Sciatic nerve (tissue), 2 donors: ENCODE measurements at places on chromosomes 4 and X. TPM values are rescaled to one million over a fixed set of nuclear protein-coding genes. Genes with fewer than 3 reads are reported as not detected.

- DNase-seq, result no peak
Measured at GRCh38 chr4:105715692-105716278, 7.2 kb downstream of the GSTCD start.

- no peak for DNase-seq
Measured at GRCh38 chr4:86615501-86615900, 21.4 kb downstream of the PTPN13 start.

- DNase-seq, result no peak
Measured at GRCh38 chr4:35238793-35239192, 1005.5 kb downstream of the ARAP2 start.

DNA sequence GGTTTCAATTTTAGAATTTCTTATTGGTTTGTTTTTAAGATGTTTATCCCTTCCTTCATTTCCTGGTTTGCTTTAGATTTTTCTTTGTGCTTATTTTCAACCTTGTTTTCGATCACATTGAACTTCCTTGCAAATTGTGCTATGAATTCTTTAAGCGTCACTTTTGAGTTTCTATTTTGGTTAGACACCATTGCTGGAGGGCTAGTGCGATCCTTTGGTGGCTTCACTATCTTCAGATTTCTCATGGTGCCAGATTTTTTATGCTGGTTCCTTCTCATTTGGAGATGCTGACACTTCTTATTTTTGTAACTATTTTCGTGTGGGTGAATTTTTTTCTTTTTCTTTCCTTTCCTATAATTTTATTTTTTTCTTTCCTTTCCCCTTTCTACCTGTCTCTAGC is 227.2 kb upstream of the HDX start:
- DNase-seq, result no peak

- no peak for DNase-seq
Measured at GRCh38 chrX:102185967-102186720, 29.0 kb upstream of the TCP11X1 start.

GRCh38 chrX:76184276-76184675 is 11.4 kb downstream of the PBDC1 start:
- DNase-seq, result no peak

DNA sequence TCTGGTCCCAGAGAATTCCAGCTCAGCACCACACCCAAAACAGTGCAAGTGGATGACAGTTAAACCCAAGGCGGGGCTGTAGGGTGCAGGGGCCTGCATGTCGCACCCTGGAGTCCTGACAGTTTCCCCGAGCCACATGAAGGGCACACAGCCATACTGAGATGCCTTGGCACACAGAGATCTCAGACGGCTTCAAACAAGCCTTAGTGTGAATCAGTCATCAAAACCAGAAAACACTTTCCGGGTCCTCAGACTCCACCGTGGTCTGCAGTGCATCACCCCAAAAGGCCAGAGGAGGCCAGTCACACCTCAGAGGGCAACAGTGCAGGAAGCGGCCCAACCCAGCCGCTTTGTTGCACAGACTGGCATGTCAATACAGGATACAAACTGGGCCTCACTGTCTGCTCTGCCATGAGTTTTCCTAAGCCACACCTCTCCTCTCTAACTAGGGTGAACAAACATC is 64.6 kb upstream of the ENPP6 start:
- peak; percentile 40 for DNase-seq

DNA sequence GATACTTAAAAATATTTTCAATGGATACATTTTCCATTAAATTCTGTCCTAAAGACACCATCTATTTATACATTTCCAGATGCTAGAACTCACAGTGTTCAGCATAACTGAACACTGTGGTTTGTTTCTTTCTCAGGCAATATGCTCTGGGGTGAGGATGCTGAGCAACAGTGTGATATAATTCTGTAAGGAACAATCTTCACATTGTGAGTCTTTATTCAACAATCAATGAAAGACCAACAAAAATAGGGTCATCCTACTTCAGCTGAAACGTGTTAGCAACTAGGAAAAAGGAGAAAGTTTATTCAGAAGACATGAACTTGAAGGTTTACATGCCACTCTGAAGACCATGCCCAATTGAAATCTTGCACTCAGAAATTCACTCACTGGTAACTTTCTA is 284.8 kb downstream of the UNC5C start:
- no peak for DNase-seq

DNA sequence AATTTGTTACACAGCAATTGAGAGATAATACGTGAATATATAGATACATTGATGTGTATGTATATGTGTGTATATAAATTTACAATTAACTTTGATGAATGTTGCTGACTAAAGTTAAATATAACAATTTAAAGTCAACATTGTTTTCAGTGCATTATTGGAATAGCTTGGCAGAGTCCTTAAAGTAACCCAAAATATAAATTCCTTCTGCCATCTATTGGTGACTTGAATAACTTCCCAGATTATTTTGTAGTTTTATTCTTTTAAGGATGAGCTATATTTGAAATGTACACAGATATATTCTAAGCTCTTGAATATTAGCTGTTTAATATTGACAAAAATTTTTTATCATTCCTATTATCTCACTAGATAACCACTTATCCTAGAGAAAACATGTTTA is 298.2 kb upstream of the FSTL5 start:
- DNase-seq, result no peak

- DNase-seq, result no peak
Measured at GRCh38 chrX:23003116-23003515, 3.4 kb downstream of the DDX53 start.

- DNase-seq, result no peak
Measured at GRCh38 chr4:106366026-106366425, 2.6 kb downstream of the GIMD1 start.

GRCh38 chr4:10081218-10081606 is 35.4 kb downstream of the WDR1 start:
- peak; percentile 38 for DNase-seq

DNA sequence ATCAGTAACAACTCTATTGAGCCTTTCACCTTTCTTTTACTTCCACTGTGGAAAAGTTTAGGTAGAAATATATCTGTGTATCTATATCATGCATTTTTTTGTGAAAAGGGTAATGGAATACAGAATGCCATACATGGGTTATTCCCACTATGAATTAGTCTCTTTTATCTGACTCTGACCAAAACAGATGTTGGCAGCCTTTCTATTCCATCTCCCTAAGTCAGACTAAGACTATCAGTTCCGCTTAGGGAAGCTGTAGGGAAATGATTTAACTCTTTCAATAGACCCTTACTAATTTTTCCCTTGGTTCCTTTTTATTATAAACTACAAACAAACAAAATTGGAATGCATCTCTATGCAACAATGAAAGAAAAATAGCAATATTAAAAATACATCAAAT is 92.3 kb upstream of the LEF1 start:
- DNase-seq, result no peak

- DNase-seq, result no peak
Measured at GRCh38 chr4:165462009-165462408, 83.2 kb downstream of the CPE start.

DNA sequence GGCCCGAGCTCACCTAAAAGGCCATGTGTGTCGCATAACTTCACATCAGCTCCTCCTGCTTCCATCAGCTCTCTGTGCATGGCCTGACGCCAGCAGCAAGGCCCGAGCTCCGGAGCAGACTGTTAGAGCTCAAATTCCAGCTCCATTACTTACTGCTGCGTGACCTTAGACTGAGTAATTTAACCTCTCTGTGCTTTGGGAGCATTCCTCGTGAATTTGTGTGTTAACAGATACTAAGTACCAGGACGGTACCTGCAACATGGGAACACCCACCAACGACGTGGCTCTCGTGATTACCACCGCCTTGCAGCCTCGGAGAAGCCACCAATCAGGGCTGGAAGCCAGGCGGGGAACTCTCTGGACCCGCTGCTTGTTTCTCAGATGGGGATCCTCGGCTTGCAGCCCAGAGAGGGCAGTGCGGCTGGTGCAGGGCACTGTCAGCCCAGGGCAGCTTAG is 12.9 kb downstream of the LETM1 start:
- no peak for DNase-seq

DNA sequence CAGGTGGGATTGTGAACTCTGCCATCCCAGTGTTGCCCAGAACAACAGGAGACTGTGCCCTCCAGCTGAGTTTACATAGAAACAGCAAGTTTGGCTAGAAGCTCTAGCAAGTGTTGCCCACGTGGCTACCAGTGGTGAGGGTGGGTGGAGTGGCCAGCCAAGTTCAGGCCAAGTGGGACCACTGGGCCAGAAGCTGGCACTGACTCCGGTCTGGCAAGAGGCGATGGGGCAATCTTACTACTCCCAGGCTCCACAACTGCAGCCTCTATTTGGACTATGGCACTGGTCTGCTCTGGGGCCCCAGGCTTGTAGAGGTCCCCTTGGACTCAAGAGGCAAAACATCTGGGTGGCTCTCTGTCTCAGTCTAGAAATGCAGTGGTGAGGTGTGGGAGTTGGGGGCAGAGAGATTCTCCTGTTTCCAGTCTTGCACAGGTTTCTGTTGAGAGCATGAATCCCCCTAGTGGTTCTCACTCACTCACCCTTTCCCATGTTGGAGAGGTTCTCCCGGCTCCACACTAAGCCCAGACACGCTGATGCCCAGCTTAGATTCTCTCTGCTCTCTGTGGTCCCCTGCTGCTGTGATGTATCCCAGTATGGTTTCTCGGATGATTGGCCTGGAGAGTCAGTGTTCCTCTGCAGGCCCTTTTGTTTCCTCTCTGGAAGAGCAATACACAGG is 615.3 kb downstream of the PDHA2 start:
- DNase-seq, result no peak

DNA sequence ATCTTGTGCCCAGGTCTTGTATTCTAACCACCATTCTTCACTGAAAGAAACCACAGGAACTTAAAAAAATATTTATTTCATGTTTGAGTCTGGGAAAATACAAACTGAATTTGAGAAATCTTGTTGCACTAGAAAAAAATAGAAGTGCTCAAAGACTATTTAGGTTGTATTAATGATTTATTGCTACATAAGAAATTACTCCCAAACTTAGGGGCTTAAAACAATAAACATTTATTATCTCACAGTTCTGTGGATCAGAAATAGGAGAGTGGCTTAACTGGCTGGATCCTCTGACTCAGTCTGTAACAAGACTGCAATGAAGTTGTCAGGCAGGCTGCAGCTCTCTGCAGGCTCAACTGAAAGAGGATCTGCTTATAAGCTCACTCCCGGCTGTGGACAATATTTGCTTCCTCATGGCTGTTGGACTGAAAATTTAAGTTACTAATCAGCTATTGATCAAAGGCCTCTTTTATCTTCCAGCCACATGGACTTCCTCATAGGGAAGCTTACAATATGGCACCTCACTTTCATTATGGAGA is 295.4 kb upstream of the FAM241A start:
- no peak for DNase-seq

GRCh38 chr4:91116861-91117260 is 989.7 kb downstream of the CCSER1 start:
- no peak for DNase-seq

- DNase-seq, result no peak
Measured at GRCh38 chrX:11366998-11367595, 73.9 kb downstream of the AMELX start.

- no peak for DNase-seq
Measured at GRCh38 chr4:39061457-39061856, 575 bp upstream of the KLHL5 start.

- DNase-seq, result no peak
Measured at GRCh38 chr4:69115851-69116213, 19.6 kb downstream of the UGT2B7 start.

DNA sequence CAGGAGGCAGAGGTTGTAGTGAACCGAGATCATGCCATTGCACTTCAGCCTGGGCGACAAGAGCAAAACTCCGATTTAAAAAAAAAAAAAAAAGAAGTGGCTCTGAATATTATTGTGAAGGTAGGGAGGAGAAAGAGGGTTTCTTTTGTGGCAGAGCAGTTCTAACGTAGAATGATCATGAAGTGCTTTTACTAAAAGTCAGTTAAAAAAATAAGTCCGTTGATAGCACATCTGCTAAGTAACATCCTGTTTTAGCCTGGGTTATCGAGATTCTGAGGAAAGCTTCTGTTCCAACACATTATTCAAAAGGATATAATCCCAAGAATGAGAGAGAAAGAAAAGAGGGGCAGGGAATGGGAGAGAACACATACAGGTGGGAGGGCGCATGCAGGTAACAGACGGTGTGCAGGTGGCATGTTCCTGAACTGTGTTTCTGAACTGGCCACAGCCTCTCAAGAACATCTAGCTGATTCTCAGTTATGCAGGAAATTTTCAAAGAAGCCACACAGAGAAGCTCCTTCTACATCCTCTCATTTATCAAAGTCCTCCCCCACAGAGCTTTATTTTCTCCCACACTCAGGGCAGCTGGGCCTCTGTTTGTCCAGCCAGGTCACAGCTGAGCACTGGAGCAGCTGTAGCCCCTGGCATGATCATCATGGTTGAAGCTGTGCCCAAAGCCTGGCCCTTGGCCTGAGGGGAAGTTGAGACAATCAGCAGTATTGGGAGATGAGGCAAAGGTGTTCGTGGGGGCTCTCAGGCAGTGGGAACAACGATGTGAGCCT is 342.3 kb downstream of the ZNF674 start:
- no peak for DNase-seq

- no peak for DNase-seq
Measured at GRCh38 chr4:61070269-61070668, 129.9 kb upstream of the ADGRL3 start.

- no peak for DNase-seq
Measured at GRCh38 chrX:134933248-134933647, 57.5 kb upstream of the SMIM10 start.

The GLOD5 gene
- total RNA-seq, result not detected

The POU3F4 gene
- total RNA-seq, result not detected

The CORIN gene
- total RNA-seq, result 0.36 TPM

The KLHL4 gene
- total RNA-seq, result 0.58 TPM

The PLAC8 gene
- 4.5 TPM for total RNA-seq

The PLXNB3 gene
- total RNA-seq, result 73.1 TPM

The SH3TC1 gene
- total RNA-seq, result 52.2 TPM

The TBC1D9 gene
- total RNA-seq, result 27.2 TPM

The IL21 gene
- total RNA-seq, result not detected

The IKBKG gene
- total RNA-seq, result 25.2 TPM

The YY2 gene
- total RNA-seq, result 2.1 TPM

The CXCL3 gene
- 6.9 TPM for total RNA-seq

The CXCR3 gene
- total RNA-seq, result 0.31 TPM

The PABPC1L2A gene
- not detected for total RNA-seq

The COL25A1 gene
- 6.2 TPM for total RNA-seq

The SRPX2 gene
- total RNA-seq, result 36.7 TPM

The SOX3 gene
- not detected for total RNA-seq

The MAGEB17 gene
- total RNA-seq, result not detected

The ARHGAP24 gene
- 87.6 TPM for total RNA-seq
